ENCODE measurements at places on chromosomes 2 and 18.

DNA sequence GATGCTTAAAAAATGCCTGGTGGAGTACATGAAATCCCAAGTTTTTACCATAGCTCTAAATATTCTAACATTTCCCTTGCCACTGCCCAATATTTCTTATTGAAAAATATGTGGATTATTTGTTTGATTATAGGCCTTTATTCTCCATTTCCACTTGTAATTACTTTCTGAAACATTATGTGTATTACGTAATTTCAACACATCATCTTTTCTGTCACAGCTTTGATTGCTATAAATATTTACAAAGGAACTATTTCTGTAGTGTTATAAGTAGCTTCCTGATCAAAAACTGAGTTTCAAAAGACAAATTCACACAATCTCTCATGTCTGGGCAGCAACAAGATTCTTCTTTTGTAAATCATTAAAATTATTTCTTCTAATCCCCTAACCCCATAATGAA is 859.6 kb upstream of the CRIM1 start:
- no peak for DNase-seq

GRCh38 chr2:31877008-31877407 is 133.8 kb downstream of the MEMO1 start:
- DNase-seq: no peak

GRCh38 chr2:212073360-212073759 is 465.2 kb downstream of the ERBB4 start:
- DNase-seq: no peak

DNA sequence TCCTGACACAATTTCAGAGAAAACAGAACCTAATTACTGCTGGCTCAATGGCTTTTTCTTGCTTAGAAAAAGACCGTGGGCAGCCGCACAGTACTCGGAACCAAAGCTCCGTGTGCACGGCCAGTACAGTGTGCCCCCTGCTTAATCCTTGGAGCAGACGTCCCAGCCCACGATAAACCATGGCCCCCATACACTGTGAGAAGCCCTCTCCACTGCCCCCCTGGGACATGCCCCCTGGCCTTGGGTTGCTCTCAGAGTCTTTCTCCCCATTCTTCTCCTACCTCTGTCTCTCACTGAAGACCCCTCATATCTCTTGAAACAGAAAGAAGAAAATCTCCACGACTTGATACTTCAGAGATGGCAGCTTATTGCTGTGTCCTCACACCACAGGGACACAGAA is 44.0 kb downstream of the CYP26B1 start:
- no peak for DNase-seq

- no peak for DNase-seq
Measured at GRCh38 chr2:134393075-134393461, 139.2 kb downstream of the MGAT5 start.

DNA sequence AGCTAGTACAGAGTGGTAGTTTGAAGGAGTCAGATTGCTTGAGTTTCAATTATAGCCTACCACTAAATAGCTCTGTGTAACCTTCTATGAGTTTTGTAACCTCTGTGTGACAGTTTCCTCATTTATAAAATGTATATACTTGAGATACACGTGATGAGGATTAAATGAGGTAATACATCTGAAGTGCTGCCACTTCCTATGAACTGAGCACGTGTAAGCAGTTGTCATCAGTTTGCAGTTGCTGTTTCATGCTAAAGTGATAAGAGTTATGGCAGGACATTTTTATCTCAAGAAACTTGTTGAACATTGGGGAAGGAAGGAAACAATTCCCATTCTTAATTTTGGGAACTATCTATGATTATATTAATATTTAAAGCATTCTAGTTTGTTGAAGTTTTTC is 38.5 kb downstream of the CARF start:
- no peak for DNase-seq

GRCh38 chr2:30732876-30733275 is 74.4 kb downstream of the CAPN13 start:
- no peak for DNase-seq

GRCh38 chr18:30639361-30639760 is 403.2 kb downstream of the DSC3 start:
- DNase-seq: no peak

DNA sequence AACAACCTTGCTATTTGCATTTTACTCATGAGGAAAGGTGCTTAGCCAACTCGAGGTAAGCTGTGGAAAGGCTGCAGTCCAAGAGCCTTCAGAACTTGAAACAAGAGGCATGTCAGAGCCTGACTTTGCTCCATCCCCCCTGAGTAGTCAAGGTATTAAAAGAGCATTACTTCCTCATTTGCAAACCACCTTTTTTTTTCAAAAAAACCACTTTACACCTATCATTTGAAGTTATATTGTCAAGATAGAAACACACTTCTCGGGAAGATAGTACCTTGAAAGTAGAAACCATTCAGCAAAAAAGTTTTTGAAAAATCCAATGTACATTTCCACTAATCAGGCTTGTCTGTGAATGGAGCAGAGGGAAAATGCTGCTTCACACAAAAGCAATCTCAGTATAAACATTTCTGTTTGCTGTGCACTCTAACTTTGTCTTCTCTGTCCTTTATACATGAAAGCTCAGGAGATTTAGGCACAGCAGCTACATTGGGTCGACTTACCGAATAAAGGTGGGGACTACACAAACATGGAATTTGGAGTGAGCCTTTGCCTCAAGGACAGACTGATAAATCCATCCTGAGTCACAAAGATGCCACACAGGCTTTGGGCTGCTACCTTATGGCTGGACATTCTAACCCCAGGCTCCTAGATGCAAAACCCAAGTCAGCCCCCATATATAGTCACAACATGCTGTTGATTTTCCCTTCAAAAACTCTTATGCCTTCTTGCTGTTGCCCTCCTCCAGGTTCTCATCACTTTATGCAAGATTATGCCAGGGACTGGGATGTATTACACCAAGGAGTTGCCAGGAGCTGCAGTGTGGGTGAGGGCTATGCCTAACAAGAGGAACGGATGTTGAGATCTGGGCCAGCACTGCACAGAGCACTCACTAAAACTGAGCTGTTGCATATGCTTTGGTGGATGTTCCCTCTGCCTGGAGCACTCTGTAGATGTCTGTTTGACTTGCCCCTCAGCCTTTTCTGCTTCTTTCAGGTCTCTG is 41.4 kb upstream of the EML4 start:
- no peak for DNase-seq

GRCh38 chr18:32443706-32444215 is 26.9 kb downstream of the GAREM1 start:
- DNase-seq: no peak

DNA sequence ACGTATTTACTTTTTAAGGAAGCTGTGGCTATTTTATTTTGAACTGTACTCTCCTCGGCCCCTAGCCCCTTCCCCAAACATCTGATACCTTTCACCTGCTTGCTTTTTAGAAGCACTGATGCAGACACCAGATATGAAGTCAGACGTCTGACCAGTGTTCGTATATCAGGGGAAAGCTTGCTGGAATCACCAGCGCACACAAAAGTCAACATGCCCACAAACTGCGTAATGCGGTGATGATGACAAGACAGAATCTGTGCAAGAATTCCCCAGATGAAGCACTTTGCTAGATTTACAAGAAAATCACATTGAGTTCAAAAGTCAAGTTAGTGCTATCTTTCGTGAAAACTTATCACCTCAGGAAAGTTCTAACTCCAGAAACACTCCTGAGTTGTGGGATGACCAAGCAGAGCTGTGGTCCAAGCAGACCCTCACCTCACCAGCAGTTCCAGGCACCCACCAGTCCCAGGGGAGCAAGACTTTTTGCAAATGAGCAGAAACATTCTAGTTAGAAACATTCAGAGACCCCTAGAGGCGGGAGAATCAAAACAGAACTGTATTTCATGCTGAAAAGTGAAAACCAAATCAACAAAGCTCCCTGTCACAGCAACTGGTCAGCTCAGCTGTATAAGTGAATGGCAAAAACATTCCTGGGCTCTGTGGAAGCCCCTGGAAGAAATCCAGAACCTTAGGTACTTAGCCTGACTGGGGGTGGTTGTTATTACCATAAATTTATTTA is 55.7 kb downstream of the INO80C start:
- no peak for DNase-seq

DNA sequence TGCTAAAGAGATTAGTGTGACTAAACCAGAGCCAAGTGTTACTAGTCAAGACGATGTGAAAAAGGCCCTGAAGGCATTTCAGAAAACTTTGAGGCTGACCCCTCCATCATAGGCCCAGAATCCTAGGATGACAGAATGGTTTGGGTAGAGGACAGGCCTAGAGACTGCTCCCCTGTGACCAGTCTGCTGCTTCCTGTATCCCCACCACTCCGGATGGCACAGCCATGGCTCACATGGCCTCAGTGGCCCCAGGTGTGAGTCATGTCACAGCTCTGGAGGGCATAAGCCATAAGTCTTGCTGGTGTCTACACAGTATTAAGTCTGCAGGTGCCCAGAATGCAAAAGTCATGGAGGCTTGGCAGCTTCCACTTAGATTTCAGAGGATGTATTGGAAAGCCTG is 12.4 kb upstream of the STAT1 start:
- no peak for DNase-seq

GRCh38 chr2:10328670-10329579 is 26.2 kb downstream of the HPCAL1 start:
- DNase-seq: no peak

GRCh38 chr18:51398104-51398503 is 200.6 kb upstream of the MEX3C start:
- no peak for DNase-seq

DNA sequence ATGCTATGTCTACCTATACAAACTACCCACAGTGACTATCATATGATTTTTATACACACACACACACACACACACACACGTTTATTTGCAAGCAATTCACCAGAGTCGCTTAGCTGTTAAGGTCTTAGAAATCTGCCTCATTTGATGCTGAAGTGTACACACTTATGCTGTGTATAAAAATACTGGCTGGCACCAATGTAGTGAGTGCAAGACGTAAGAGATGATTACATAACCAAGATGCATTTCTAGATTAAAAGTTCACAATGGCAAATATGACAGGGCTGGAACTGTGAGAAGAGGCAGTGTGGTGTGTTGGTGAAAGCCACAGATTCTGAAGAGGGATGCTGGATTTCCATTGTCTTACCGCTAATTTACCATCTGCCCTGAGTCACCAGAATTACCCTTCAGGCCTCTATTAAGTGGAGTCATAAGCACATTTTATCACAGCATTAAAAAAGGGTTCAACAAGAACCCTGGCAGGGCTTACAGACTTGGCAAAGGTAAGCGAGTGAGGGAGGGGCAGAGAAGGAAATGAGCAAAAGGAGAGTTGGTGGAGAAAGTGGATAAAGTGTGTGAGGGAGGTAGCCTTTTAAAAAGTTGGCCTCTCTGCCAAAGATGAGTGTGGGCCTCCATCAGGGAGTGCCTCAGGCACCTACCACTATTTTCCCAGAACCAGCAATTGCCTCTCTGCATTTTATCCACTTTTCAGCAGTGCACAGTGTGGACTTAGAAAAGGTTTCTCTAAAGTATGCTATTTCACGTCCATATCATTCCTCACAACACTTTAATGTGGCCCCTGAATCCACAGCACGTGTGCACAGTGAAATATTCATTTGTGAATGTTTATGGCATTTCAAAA is 21.5 kb downstream of the MEIS1 start:
- DNase-seq: no peak

DNA sequence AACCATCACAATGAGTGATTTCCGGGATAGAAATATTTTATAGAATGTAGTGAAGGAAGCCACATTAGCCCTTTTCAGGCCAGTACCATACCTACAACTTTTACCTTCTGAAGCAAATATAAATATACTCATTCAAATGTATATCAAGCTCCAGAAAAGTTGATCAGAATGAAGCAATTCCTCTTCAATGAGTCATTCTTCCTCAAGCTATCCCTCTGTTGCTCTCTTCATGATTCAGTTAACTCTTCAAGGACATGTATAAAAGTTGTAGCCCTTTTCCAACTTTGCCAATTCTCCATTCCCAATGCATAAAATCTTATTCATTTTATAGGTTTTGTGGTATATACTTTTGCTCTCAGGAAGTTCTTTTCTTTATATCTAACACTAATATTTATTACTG is 242.1 kb upstream of the RGPD4 start:
- DNase-seq: no peak

- no peak for DNase-seq
Measured at GRCh38 chr2:230828272-230828961, 36.3 kb upstream of the ITM2C start.

- no peak for DNase-seq
Measured at GRCh38 chr2:241009601-241010530, 11.4 kb downstream of the SNED1 start.

DNA sequence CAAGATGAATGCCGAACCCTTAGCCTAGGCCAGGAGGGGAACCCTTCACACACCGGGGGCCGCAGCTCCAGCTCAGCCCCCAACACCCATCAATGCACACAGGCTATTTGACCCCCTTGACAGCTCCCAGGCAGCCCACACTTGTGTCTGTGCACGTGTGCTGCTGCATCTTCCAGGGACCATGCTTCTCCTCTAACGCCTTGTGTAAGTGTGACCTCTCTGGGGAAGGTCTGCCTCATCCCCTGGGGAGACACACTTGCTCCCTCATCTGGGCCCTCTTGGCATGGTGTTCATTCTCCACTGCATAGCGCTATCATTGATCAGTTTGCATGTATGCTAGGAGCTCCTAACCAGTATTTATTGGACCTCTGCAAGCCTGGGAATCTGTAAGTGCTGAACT is 120.0 kb upstream of the FHL2 start:
- no peak for DNase-seq

DNA sequence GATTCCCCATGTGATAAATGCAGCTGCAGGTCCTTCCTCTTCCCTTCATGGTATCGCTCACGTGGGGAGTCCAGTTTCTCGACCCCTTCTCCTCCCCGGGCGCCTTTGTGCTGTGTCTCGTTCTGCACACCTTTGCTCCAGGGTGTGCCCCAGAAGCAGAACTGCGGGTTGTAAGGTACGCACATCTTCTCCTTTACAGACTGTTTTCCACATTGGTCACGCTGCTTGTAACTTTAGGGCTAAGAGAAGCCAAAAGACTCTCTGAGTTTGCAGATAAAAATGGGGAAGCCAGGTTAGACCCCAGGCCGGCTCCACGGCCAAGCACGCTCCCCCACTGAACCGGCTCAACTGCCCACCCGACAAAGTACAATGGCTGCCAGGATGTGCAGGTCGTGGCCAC is 45.9 kb upstream of the TFCP2L1 start:
- no peak for DNase-seq

GRCh38 chr2:235365743-235366142 is 128.1 kb upstream of the AGAP1 start:
- DNase-seq: no peak

DNA sequence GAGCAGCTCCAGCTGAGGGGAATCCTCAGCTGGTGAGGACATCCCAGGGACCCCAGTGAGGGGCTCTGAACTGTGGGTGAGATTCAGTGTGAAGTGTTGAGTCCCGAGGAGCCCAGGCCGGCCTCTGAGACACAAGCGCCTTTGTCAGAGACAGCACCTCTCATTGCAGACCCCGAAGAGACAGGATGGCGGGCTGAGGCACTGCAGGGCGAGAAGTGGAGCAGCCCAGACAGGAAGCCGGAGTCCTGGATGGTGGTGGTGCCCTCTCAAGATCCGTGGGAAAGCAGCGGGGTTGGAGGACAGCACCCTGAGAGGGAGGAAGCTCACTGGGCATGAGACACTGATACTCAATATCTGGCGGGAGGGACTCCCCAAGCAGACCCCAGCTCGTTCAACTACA is 49.1 kb upstream of the ID2 start:
- no peak for DNase-seq
